Stimulated activated CD4-positive, alpha-beta T cell treated with anti-CD3 and anti-CD28 coated beads, Interleukin-15, amount 100 ng/mL, for 48 hours (primary cell): ENCODE measurements at places on chromosomes 7 and 10.

DNA sequence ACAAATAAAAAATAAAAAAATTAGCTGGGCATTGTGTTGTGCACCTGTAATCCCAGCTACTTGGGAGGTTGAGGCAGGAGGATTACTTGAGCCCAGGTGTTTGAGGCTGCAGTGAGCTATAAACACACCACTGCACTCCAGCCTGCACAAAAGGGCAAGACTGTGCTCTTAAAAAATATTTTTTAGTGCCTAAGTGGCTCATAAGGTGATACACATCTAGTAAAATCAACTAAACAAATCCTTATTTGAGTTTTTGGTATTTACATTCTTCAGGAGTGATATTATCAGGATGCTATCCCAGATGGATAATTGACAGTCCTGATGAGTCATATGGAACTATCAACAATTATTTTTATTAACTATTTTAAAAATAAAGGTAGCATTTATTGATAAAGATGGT lies 93.9 kb downstream of the EXOC6 start:
- DNase-seq, result no peak

GRCh38 chr10:96890172-96890513 lies 58.0 kb downstream of the LCOR start:
- DNase-seq, result no peak

GRCh38 chr7:142185801-142186200 lies 72.1 kb downstream of the PRSS58 start:
- DNase-seq, result no peak

GRCh38 chr7:135600226-135600625 lies 42.5 kb downstream of the NUP205 start:
- DNase-seq, result no peak

- DNase-seq, result no peak
These were observed 91.2 kb upstream of the CCZ1B start for GRCh38 chr7:6917258-6917657.
